Neural progenitor cell (in vitro differentiated cells): ENCODE measurements at places on chromosomes 1 and 21. TPM values are rescaled to one million over a fixed set of nuclear protein-coding genes. Genes with fewer than 3 reads are reported as not detected.

GRCh38 chr1:28591708-28592320 lies at the start of gene RAB42:
TSS of gene RAB42 (plus strand) at chr1:28592265. CDS start at chr1:28592512, 247 bp downstream.
- DNase-seq: peak; percentile 73

- peak; percentile 46 for DNase-seq
These were observed 12.7 kb upstream of the CASQ1 start for GRCh38 chr1:160177667-160178066.

DNA sequence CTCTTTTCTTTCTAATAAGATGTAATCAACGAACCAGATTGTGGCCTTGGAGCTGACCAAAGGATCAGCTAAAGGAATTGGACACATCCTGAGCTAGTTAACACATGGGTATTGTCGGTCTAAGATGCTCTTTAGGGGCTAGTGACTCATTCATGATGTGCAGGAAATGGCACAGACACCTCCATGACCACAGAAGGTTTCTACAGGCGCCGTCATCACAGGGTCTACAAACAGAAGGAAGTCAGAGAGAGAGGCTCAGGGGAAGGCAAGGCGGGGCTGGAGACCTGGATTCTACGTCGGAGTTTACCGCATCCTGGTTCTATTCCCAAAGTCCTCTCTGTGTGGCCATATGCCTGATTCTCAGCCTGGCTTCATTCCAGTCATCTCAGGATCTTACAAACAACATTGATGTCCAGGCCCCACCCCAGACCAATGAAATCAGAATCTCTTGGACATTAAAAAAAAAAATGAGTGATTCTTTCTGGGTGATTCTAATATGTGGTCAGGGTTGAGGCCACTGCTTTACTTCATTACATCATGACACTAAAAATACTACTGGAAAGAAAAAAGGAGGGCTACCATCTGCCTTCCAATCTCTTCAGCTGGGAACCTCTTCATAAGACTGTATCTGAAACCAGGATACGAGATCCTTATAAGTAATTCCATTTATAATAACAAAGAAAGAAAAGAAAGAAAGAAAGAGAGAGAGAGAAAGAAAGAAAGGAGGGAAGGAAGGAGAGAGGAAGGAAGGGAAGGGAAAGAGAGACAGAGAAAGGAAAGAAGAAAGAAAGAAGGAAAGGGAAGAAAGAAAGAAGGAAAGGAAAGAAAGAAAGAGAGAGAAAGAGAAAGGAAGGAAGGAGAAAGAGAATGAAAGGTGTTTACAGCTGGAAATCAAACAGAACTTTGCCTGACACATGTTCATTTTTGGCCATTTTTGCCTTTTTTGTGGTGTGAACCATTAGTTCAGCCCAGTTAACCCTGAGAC lies 11.6 kb upstream of the KCNJ15 start:
- no peak for DNase-seq

DNA sequence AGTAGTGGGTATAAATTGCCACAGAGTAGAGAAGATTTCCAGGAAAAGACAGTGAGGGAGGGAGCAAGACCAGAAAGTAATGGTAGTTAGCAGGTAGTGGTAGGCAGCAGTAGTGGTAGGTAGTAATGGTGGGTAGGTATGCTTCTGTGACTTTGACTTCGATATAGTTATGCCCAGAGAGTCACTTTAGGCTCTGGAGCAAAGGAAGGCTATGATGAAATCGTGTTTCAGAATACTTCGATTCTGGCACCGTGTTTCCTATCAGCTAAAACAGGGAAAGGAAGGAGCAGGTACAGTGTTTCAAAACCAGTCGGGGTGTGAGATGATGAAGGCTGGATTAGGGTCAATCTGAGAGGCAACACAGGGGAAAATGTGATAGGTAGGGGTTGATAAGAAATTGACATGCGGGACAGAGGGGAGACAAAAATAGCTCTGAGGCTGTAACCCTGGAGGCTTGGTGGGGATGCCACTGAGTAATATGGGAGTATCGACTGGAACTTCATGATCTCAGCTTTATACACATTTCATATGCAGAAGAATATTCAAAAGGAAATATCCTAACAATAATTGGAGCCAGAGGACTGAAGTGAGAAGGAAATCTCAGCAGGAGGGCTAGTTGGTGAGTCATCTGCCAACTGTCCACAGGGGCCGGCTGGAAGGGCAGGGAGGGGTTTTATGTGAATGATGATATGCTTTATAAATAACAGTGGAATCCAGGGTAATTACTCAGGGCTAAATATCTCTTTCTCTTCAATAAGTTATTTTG lies 25.2 kb upstream of the TRIM45 start:
- no peak for DNase-seq

Gene BSND
- total RNA-seq: not detected in 2 replicates

- DNase-seq: no peak
These were observed 49.8 kb downstream of the EPHB2 start for GRCh38 chr1:22760455-22760854.
